ENCODE measurements at places on chromosomes 7 and 10.

DNA sequence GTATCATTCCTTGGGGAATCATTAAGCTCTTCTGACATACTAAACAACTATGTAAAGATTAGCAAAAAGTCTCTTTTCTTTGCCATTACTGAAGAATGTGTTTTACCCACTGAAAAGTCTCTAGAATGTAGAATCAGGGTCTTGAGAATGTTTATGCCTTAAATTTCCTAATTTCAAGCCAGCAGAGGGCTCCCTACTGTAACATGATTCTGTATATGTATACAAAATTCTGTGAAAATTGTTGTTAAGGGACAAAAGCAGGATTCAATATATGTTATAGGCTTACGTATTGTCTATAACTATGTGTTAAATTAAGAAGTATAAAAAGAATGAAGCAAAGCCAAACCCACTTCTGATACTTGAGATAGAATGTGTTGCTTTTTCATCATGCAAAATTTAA is 296.9 kb upstream of the DGKB start:
- no peak for DNase-seq

DNA sequence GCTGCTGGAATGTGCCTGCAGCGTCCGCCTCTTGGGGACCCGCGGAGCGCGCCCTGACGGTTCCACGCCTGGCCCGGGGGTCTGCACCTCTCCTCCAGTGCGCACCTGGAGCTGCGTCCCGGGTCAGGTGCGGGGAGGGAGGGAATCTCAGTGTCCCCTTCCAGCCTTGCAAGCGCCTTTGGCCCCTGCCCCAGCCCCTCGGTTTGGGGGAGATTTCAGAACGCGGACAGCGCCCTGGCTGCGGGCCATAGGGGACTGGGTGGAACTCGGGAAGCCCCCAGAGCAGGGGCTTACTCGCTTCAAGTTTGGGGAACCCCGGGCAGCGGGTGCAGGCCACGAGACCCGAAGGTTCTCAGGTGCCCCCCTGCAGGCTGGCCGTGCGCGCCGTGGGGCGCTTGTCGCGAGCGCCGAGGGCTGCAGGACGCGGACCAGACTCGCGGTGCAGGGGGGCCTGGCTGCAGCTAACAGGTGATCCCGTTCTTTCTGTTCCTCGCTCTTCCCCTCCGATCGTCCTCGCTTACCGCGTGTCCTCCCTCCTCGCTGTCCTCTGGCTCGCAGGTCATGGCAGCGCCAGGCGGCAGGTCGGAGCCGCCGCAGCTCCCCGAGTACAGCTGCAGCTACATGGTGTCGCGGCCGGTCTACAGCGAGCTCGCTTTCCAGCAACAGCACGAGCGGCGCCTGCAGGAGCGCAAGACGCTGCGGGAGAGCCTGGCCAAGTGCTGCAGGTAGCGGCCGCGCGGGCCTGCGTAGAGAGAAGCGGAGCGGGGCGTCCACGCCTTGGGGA is 645 bp downstream of the SLC26A4 start:
- peak; percentile 68 for DNase-seq

GRCh38 chr7:17411922-17412321 is 113.5 kb downstream of the AHR start:
- no peak for DNase-seq

DNA sequence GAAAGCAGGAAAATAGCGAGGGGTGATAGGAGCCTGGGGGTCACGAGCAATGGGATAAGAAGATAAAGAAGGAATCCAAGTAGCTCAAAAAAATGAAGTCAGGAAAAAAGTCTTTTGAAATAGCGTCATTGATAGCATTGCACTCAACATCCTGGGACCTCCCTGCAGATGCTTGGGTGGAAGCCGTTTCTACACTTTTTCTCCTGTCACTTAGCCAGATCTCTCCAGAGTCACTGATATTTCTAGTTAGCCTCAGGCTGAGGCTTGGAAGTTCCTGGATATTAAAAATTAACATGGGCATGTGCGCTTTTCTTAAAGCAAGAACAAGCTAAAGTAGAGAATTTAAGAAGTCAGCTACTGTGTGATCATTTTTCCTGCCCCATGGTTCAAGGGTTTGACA is 39.5 kb upstream of the CHST15 start:
- no peak for DNase-seq

DNA sequence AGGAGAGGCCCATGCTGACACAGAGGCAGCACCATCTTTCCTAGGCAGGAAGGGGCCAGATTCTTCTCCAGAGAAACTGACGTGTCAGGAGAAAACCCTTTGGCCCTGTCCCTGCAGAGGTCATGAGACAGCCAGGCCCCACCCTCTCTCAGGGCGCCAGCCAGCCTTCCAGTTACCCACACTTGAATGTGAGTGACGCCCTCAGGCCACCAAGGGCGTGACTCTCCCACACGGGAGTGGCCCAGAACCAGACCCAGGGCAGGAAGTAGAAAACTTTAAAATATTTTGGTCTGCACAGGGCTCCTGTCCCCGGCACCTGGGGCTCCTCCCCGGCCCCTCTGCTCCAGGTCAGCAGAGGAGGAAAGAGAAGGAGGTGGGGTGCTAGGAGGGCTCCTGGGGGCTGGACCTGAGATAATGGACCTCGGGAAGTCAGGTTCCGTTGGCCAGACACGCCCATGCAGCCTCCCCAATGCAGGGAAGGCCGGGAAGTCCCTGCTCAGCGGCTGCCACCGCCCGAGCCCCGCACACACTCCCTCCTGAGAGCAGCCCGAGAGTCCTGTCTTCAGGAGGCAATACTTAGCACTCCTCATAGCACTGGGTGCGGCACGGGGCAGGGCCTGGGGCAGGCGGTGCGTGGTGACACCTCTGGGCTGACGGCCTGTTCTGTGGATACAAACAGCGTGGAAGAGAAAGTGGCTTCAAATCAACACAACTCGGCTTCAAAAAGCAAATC is 67.0 kb upstream of the CFAP46 start:
- no peak for DNase-seq

GRCh38 chr10:3460420-3461128 is 288.0 kb upstream of the PITRM1 start:
- DNase-seq = no peak

DNA sequence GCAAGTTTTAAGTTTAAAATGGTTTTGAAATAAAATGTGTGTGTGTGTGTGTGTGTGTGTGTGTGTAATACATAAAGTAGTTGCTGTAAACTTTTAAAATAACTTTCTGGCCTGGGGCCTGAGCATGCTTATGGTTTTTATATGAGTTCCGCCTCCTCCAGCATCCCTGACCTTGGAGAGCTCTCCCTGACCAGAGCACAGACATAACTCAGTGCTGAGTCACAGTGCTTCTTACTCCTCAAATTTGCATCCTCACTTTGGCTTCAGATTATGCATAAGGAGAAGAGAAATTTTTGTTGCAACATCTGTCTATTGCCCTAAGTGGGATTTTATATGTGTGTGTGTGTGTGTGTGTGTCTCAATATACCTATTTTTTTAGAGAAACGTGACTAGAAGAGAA is 200.8 kb downstream of the ELMO1 start:
- DNase-seq = no peak

DNA sequence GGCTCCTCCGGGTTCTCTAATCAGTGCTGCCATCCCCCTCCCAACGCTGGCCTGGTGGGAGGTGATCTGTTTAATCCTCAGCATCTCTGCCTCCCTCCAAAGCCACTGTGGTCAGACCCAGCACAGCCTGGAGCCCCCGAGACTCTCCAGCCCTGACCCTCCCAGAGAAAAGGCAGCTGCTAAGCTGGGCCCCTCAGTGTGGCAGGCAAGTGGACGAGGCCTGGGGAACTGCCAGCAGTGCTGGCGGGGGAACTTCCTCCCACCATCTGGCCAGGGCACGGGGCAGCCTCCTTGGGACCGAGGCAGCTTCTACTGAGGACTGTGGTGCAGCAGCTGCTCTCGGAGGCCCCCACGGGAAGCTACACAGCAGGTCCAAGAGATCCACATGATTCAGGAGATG is 51.1 kb downstream of the DPYSL4 start:
- DNase-seq = no peak

DNA sequence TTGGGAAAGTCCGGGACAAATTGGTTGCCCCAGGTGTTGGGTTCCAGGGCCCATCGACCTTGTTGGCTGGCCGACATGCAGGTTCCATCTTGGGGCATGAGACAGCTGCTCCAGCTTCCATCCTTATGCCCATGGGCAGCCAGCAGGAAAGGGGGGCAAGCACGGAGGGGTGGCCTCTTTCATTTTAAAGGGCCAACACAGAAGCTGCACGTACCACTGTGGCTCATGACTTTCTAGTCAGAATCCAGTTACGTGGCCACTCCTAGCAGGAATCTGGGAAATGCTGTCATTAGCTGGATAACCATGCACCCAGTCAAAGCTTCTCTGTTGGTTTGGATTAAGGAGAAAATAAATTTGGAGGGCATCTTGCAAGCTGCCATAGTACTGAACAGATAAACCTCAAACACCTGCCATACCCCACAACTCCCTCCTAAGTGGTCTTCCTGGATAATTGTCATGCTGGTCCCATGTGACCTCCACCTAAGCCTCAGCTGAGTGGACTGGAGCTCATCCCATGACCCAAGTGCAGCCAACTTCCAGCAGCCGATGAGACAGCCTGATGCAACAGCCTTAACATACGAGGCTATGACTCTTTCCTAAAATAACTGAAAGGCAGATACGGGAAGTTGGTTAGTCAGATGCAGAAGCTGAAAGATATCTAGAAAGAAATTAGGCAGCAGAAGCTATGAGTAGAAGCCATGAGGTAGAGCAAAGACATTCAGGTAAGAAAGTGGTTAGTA is 21.4 kb upstream of the GSDME start:
- DNase-seq = no peak

- DNase-seq = no peak
Measured at GRCh38 chr7:44265728-44266127, 59.7 kb downstream of the CAMK2B start.

- no peak for DNase-seq
Measured at GRCh38 chr10:78045237-78045636, 11.6 kb downstream of the RPS24 start.

- DNase-seq = no peak
Measured at GRCh38 chr7:6171532-6172223, 100.7 kb downstream of the CYTH3 start.

DNA sequence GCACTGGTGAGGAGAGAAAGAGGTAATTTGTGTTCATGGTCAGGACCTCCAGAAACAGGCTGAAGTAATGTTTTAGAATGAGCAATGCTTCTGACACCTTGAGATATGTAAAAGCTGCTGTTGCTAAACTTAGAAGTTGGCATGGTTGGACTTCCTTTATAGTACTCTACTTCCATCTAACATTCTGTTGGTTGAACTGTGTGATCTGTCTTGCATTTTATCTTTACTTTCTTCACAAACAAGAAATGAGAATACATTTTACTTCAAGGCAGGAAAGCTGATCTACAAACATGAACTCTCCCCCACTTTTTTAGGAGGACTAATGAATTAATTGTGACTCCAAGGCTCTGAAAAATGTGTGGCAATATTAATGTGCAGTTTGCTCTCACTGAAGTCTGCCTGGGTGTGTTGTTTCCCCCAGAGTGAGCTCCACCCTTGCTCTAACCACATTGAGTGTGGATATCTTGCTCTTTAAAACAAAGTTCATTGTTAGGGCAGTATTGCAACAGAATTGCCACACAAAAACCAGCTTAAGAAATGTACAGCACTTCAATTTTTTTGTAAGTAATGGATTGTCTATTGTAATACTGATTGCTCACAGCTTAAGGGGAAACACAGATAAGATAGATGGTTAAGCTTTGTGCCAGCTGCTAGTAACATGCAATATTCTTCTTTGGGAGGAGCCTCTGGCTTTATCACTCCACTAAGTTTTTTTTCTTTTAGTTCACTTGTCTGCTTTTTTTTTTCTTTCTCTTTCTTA is 69.0 kb downstream of the ADD3 start:
- no peak for DNase-seq

- DNase-seq = no peak
Measured at GRCh38 chr10:111988646-111989045, 194.9 kb downstream of the GPAM start.

DNA sequence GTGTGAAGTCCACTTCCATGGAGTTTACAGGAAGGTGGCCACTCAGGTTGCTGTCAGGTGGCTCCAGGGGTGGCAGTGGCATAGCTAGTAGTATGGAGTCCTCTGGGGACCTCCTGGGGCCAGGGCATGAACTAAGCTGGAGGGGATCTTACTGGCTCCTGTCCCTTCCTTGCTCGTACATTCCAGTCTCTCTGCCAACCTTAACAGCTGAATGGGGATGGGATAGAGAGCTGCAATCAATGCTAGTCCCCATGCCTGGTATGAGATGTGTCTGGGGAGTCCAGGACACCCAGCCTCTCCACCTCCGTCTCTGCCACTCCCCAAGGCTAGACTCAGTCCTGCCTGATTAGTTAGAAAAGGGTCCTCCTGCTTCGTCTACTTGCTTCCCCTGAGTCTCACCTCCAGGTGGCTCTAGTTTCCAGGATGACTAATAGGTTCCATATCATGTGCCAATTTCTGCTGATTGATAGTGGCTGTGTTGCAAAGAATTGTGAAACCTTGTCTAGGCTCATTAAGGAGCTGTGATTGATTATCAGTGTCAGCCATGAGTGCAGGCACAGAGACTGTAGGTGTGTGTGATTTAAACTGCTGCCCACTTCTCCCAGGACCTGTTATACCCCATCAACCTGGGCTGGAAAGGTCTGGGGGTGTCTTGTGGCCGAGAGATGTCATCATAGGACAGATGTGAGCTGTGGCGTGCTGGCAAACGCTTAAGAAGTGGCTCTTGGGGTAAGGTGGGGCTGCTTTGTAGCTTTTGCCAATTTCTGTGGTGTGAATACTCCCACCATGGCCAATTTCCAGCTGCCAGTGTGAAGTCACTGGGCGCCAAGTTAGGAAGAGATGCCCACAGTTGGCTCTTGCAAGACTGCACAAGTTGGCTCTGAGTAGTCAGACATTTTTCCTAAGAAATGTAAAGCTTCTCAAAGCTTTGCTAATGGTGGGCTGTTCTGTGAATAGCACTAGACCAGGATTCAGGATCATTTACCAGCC is 59.8 kb downstream of the COL13A1 start:
- DNase-seq = no peak

GRCh38 chr10:4073912-4074311 is 288.9 kb upstream of the KLF6 start:
- no peak for DNase-seq

DNA sequence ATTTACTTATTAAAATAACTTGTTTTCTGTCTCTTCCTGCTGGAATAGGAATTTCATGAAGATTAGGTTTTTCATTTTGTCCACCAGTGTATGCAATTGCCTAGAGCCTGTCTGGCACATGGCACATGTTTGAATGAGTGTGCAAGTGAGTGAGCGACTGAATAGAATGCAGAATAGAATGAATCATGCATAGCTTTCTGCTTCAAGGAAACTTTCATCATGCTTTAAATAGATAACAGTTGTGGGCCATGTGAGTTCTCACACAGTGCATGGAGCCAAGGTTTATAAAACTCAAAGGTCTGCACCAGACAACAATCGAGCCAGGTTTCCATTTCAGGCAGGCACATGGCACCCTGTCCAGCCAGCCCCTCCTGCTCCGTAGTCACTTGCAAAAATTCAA is 74.2 kb upstream of the HECW1 start:
- DNase-seq = no peak

- DNase-seq = no peak
Measured at GRCh38 chr10:78617631-78618030, 451.1 kb upstream of the ZMIZ1 start.

All from NCI-H2171 (cell line).